MM.1S (cell line): ENCODE measurements at places on chromosomes 4 and X.

- no peak for DNase-seq
These were observed 16.9 kb downstream of the LHFPL1 start for GRCh38 chrX:112662559-112663427.

- no peak for DNase-seq
These were observed 135.3 kb upstream of the VCX2 start for GRCh38 chrX:8306291-8306925.

GRCh38 chrX:13721819-13722519 lies 12.5 kb downstream of the TRAPPC2 start:
- no peak for DNase-seq

DNA sequence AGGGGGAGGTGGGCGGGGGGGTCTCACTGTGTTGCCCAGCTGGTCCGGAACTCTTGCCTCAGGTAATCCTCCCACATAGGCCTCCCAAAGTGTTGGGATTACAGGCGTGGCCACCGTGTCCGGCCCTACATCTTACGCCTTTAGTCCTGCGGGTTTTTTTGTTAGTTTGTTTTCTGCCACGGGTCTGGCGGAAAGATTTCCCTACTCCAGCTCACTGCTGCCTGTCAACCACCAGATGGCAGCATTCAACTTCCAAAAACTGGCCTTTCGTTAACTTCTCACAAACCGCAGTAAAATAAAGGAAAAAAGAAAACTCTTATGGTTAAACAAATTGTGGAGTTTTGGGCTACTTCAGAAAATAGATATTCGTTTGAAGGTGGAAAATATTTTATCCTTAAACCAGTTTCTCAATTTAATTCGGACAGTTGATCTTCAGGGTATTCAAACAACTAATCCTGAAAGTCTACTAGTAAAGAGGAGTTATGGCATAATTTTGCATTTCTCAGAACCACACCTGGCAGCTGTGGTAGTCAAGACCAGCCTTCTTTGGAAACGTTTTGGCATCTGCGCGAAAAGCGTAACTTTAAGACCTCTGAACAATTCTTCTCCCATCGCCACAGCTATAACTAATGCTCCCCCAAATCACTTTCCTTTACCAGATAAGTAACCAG lies 41.1 kb downstream of the LUZP4 start:
- DNase-seq, result peak; percentile 49

GRCh38 chr4:158397781-158398180 lies 123.9 kb upstream of the RXFP1 start:
- DNase-seq, result no peak

- no peak for DNase-seq
These were observed 64.3 kb downstream of the TMEM131L start for GRCh38 chr4:153530284-153530999.

DNA sequence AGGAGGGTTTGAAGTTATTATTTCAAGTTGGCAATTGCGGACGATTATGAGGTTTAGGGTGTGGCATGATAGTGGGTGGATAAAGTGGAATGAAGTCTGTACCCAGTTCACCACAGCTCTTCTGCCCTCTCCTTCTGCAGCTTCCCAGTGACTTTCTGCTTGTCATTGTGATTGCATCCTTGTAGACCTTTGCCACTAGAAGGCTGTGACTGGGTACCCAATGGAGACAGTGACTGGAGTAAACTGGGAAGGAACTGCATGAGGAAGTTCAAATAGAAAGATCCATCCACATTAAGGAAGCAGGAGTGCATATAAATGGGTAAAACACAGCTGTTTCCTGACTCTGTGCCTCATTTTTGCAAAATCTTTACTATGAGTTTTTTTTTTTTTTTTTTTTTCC lies 53.5 kb upstream of the SPANXN3 start:
- DNase-seq, result no peak

DNA sequence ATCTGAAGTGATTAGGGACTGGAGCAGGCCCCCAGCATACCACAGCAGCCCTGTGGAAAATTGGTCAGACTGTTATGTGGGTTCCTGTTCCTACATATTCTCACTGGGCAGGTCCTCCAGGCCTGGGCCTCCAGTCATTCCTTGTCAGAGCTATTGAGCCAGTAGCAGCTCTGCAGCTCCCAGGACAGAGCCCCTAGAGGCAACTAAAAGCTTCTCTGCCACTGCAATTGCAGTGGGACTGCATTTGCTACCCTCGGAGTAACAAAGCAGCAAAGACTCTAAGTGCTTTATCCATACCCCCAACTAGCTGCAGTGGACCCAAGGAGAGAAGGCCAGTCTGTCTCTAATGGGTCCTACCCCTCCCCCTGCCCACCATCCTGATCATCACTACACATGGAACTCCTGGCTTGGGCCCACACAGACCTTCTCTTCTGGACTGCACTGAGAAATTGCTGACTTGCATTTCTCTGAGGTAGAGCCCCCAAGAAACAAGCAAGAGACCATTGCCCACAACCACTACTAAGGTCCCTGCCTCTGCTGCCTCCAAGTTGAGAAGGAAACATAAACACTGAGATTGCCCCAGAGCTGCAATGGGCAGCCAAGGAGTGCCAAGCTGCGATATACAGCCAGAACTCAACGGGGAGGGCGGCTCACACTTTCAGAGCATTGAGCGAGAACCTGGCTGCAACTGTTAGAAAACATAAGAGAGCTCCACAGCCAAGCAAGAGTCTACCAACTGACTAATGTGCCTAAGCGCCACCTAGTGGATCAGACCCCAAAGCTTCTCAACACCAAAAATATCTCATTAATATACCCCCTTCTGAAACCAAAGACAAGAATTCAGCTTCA lies 738.7 kb upstream of the NDST4 start:
- DNase-seq, result peak; percentile 71

DNA sequence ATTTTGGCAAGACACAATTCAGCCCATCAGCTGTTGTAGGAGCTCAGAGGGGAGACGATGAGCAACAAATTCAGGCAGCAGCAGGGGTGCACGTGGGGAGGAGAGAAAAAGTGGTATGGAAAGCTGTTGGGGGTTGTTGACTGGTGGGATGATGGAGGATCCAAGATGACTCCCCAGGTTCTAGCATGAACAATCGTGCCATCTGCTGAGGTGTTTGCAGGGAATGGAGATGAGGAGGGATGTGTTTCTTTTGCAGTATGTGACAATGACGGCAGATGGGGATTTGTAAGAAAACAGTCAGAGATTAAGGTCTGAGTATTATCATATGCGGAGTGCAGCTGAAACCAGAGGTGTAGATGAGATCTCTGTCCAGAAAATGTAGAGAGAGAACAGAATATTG lies 63.3 kb downstream of the SEL1L3 start:
- no peak for DNase-seq

- DNase-seq, result no peak
These were observed 117.5 kb downstream of the DNAAF6 start for GRCh38 chrX:107323786-107324492.

- no peak for DNase-seq
These were observed 26.5 kb upstream of the GRIA3 start for GRCh38 chrX:123157586-123157985.

- DNase-seq, result no peak
These were observed 202.6 kb upstream of the BCOR start for GRCh38 chrX:40300286-40300890.

GRCh38 chr4:150664935-150665334 lies 83.0 kb downstream of the MAB21L2 start:
- DNase-seq, result no peak
